ENCODE measurements at places on chromosomes 3 and 15. TPM values are rescaled to one million over a fixed set of nuclear protein-coding genes. Genes with fewer than 3 reads are reported as not detected.

The NUP210 gene
- total RNA-seq = 1.1 TPM

DNA sequence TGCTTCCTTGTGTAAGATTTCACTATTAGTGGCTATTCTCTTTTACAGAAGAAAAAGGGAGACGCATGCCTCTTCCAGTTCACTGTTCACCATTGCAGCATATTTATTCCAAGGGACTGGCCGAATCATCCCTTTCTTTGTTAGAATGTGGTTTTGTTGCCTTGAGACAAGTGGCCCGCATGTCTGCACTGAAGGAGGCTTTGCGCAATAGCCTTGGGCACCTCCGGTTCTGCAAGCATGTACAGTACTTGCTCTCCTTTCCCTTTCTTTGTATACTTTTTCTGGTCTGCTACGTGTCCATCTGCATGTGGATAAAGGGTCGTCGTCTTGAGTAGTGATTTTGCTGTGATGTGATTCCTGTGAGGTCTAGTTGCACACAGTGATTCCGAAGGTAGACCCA, 43.0 kb downstream of the FLNB start:
- no peak for DNase-seq

GRCh38 chr3:197736010-197736490, 654 bp downstream of the RUBCN start:
- DNase-seq = no peak

GRCh38 chr3:125104639-125105038, 48.8 kb upstream of the HEG1 start:
- no peak for DNase-seq

The C3orf20 gene
- total RNA-seq = not detected

GRCh38 chr15:80549654-80550053, 145.5 kb upstream of the ABHD17C start:
- DNase-seq = no peak

GRCh38 chr15:74144153-74144775, 13.9 kb downstream of the ISLR2 start:
- no peak for DNase-seq

- DNase-seq = no peak
Observed at GRCh38 chr3:139130390-139131140, 85.9 kb upstream of the PRR23C start.

GRCh38 chr3:180770639-180771038, 91.3 kb upstream of the CCDC39 start:
- DNase-seq = no peak

The CYP8B1 gene
- total RNA-seq = not detected

The KLF13 gene
- total RNA-seq = 23.8 TPM

The HHLA2 gene
- total RNA-seq = not detected

The MAGEL2 gene
- under 0.01 TPM for total RNA-seq

DNA sequence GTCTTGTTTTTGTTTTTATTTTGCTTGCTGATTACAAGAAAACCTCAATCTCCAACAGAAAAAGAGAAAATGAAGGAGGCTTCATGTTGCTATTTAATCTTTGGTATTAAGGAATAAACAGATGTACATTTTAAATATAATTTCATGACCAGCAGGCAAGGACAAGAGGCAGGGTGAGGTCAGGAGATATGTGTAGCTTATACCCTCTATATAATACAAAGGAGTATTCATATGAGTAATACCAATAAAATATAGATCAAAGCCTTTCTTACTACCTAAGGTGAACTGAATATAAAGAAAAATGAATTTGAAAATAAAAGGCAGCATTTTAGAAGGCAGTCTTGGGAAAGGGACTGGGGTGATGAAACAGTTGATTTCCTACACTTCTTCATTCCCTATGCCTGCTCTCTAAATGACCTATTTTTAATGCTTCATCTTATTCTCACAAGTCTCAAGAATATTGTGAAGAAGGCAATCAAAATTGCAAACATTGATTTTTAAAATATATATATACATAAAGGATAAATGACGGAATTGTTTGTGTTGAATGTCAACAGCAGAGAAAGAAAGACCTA, 8.6 kb upstream of the CBLB start:
- DNase-seq = no peak

The DNAH12 gene
- 0.04 TPM for total RNA-seq

DNA sequence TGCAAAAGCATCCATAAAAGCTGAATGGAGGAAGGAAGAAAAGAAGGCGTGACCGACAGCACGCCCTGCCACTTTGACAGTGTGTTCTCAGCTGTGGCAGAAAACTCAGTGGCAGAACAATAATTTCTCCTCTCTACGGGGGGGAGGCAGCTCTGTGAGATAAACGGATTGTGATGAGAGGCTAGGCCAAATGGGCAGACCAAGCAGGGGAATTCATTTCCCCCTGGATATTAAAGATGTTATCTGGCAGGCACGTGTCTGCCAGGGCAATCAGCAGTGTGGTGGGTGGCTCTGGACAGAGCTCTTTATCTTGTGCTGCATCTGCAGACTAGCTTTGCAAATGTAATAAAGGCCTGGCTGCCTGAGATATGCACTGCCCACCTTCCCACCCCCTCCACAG, 1.9 kb upstream of the RMDN3 start:
- no peak for DNase-seq

DNA sequence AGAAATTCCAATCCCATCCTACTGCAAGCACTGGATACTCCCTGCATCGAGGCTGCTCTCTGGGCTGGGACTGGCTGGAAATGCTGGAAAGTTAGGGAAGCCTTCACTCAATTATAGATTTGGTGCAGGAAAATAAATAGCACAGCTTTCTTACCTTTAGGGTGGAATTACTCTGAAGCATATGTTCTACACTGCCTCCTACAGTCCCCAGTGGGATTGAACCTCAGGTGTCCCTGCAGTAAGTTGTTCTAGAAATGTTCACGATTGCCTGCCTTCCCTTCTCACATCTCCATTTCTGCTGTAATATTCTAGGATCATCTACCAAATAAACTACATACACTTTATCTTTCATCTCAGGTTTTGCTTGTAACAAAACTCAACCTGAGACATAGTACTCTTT, 536.7 kb upstream of the LMCD1 start:
- no peak for DNase-seq

DNA sequence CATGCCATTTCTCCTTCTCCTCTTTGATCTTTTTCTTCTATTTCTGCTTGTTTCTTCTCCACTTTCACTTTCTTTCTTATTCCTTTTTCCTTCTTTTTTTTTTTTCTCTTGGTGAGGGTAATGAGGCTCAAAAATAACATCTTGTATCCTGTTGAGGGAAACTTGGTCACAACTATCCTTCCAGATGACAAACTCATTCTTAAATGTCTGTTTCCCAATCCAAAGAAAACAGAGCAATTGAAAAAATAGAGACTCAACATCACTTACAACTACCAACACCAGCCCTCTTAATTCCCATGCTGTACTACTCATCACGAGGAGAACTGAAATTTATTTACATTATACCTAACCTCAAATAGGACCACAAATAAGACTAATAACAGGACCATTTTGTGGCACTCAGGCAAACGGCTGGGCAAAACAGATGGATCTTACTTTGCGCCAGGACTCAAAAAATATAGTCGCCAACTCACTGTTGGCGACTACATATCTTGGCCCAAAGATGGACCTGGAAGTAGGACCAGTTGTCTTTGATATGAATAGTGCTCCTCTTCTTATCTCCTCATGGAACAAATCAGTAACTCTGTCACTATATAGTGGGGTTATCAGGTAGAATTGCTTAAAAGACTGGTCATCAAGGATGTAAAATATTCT, 343.9 kb downstream of the ZBTB20 start:
- DNase-seq = no peak

DNA sequence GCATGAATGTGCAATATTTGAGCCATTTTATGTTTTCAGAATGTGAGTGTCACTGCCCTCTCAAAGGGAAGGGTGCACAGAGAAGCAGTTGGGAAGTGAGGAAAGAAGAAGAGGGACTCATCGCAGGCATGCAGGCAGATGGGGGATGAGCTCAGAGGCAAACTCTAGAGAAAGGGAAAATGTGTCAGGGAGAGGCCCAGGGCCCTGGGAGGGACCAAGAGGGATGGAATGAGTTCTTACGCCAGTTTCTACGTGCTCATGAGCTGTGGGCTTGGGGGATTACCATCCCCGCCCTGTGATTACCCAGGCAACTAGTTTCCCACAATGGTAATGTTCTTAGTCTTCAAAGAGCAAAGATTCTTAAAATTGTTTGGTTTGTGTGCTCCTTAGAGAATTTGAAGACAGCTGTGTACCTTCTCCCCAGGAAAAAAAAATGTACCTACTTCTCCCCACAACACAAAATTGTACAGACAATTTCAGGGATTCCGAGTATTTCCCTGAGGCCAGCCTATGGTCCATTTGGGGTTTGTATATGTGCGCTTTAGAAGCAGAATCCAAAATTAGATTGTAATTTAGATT, 17.8 kb downstream of the GCSAM start:
- no peak for DNase-seq

The SNX22 gene
- total RNA-seq = 1.3 TPM

DNA sequence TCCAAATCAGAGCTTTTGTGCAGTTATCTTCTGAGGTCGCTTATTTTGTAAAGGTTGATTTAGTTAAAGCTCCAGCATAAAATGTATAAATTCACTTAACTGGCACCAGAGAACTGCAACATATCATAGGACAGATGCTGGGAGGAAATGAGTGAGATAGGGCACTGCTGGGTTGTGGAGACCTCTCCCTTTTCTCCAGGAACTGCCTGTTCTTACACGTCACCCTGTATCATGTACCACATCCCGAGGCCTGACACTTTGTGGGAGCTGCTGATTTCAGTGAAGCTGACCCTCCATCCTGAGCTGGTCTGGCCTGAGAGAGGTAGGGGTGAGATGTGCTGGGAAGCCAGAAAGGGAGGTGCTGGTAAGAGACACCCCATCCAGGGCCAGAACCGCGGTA, 213.8 kb upstream of the FEZF2 start:
- no peak for DNase-seq

GRCh38 chr3:177640319-177640965, 443.2 kb upstream of the TBL1XR1 start:
- DNase-seq = no peak

The PARL gene
- total RNA-seq = 32.6 TPM

The TNFSF10 gene
- 108 TPM for total RNA-seq

The UPK1B gene
- total RNA-seq = not detected

The GOLGA8J gene
- total RNA-seq = not detected

The UBA7 gene
- total RNA-seq = 42.2 TPM

The TUBGCP5 gene
- 23.3 TPM for total RNA-seq

The MAGEF1 gene
- total RNA-seq = 10.4 TPM

GRCh38 chr3:186411994-186412393, 50.0 kb upstream of the DGKG start:
- no peak for DNase-seq

The IQSEC1 gene
- total RNA-seq = 9.1 TPM

- DNase-seq = no peak
Observed at GRCh38 chr3:79018265-79018664, 749.5 kb downstream of the ROBO1 start.

DNA sequence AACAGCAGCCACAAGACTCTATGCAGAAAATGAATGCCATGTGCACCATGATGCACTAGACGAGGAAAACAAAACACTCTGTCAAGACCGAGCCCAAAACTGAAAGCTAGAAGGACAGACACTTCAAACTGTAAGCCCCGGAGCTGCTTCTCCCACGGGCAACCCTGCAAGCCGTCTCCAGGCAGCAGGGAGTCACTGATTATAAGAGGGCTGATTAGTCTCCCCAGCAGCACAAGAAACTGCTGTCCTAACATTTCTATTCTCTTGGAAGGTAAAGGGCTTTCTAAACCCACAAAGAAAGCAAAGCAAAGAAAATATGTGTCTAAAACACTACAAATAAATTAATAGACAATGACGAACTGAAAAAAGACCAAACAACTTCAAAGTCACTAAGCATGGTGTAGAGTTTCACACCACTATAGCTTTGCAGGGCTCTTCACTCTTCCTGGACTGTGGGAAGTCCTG, 15.5 kb downstream of the TBC1D2B start:
- DNase-seq = no peak

The APPL1 gene
- 55.8 TPM for total RNA-seq

The ZNF501 gene
- total RNA-seq = 6.7 TPM

DNA sequence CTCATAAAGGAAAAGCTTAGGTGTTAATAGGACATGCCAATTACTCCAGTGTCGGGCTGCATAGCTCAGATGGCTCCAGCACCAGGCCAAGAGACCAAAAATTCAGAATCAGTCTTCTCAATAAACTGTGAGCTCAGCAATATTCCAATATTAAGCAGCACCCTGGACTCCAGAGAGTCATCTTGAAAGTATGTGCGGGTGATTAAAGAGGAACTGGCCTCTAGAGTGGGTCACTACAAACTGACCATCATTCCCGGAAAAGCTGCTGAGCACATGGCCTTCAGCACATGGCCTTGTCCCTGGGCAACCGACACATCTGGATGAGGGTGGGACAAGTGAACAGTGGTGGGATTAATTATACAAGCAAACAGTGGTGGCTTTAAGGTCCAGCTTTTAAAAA, 59.0 kb downstream of the MAGI1 start:
- DNase-seq = no peak

- DNase-seq = no peak
Observed at GRCh38 chr15:77989296-77990143, 88.0 kb downstream of the TBC1D2B start.

GRCh38 chr3:10262027-10262426, 13.8 kb downstream of the TATDN2 start:
- DNase-seq = no peak

- DNase-seq = no peak
Observed at GRCh38 chr15:84099181-84099580, 136.4 kb upstream of the GOLGA6L4 start.

DNA sequence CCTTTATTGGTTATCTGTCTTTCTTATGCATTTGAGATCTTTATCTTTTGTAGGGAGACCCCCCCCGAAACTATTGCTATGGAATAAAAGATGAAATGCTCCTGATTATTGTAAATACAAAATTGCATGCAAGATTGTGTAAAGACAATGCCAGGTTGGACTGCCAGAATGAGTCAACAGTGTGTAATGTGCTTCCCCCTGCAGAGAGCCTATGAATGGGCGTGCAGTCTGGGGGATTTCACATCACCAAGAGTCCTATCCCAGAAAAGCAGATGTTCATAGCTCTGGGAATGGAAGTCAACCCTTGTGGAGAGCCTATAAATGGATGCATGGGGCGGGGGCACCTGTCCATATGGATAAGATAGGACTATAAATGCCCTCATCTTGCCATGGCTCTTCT, 584.3 kb downstream of the NSUN3 start:
- DNase-seq = no peak

DNA sequence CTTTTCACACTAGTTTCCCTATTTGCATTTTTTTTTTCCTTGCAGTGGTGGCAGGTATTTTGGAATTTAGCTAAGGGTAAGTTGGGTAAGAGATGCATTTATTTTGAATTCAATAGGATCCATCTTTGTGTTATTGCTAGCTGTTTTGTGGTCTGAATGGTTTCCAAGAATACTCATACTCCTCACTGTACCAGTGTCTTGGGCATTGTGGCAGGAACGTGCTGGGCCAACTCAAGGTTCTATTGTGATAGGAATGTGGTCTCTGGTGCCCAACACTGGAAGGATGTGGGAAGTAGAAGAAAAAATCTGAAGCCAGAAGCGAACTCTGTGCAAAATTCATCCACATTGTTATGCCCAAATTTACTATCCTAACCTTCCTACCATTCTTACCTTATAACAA, 135.6 kb downstream of the RBMS3 start:
- no peak for DNase-seq

- no peak for DNase-seq
Observed at GRCh38 chr3:133935843-133936769, 40.4 kb upstream of the RAB6B start.

All from pulmonary artery endothelial cell (primary cell).